ENCODE measurements at places on chromosomes 5 and 9.

- DNase-seq, result peak; percentile 33
Measured at GRCh38 chr5:17180864-17181723, 36.3 kb upstream of the BASP1 start.

- DNase-seq, result no peak
Measured at GRCh38 chr9:89418474-89418845, 79.5 kb downstream of the SEMA4D start.

DNA sequence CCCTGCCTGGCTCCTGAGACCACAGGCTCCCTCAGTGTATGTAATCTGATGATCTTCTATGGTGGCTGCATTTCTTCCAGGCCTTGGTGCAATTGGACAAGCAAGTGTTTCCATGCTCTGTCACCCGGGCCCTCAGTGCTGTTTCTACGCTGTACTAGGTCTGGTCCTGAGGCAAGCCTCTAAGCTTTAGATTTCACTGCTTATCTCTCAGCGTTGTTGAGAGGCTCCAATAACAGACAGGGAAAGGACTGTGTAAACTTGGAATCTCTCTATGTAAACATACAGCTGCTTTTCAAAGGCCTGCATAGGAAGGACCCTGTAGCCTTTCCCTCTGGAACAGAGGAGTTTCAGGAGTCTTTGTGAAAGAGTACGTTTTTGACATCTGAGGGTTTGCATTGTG lies 38.6 kb upstream of the NFIB start:
- no peak for DNase-seq

GRCh38 chr5:171709930-171710329 lies 75.7 kb upstream of the SMIM23 start:
- DNase-seq, result no peak

GRCh38 chr5:42604171-42604711 lies 152.4 kb upstream of the CCDC152 start:
- no peak for DNase-seq

- DNase-seq, result no peak
Measured at GRCh38 chr9:99486684-99487083, 264.6 kb downstream of the SEC61B start.

GRCh38 chr5:115475788-115476187 lies 68.8 kb downstream of the FEM1C start:
- no peak for DNase-seq

GRCh38 chr5:142428773-142429473 lies 104.1 kb upstream of the SPRY4 start:
- no peak for DNase-seq

- DNase-seq, result no peak
Measured at GRCh38 chr9:86563350-86563749, 209.1 kb upstream of the TUT7 start.

- DNase-seq, result peak; percentile 29
Measured at GRCh38 chr5:117454716-117455212, 880.1 kb upstream of the SEMA6A start.

- peak; percentile 7 for DNase-seq
Measured at GRCh38 chr5:171893290-171893886, 107.8 kb downstream of the SMIM23 start.

GRCh38 chr5:138140268-138140667 lies 1.0 kb upstream of the NME5 start:
- no peak for DNase-seq

All from activated T-cell treated with anti-CD3 and anti-CD28 coated beads, Interleukin-2, amount 50 U/mL, for 72 hours (primary cell).